ENCODE measurements at places on chromosomes 6 and 20. TPM values are rescaled to one million over a fixed set of nuclear protein-coding genes. Genes with fewer than 3 reads are reported as not detected.

Gene FRS3
- 2.6 TPM for total RNA-seq

Gene SPINT4
- total RNA-seq = not detected

Gene ARMH2
- total RNA-seq = not detected

Gene SPATS1
- total RNA-seq = 0.28 TPM

DNA sequence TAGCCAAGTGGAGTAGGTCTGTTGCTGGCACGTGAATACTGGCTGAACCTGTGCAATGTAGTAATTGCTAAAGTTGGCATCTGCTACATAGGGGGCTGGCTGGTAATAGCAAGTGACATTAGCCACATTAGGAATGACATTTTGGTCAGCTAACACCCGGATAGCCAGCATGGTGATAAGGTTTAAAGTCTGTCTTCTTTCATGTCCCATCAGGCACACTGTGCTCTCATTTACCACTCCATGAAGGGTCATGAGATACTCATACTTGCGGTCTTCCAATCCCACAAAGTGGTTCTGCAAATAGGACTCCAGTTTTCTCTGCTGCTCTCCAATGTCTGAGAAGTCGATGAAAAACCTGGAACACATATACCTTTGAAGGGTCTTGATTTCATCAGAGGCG is 2.8 kb downstream of the TENT5A start:
- H3K4me1 ChIP-seq = peaks cover 6% of the 10 kb centered on the region
- peak overlapping the region; percentile 98 for H3K27ac ChIP-seq
- no peaks in the 10 kb centered on the region for H3K36me3 ChIP-seq
- H3K27me3 ChIP-seq = no peaks in the 10 kb centered on the region
- peak overlapping the region; percentile 91 for H3K4me3 ChIP-seq
- no peak for DNase-seq

DNA sequence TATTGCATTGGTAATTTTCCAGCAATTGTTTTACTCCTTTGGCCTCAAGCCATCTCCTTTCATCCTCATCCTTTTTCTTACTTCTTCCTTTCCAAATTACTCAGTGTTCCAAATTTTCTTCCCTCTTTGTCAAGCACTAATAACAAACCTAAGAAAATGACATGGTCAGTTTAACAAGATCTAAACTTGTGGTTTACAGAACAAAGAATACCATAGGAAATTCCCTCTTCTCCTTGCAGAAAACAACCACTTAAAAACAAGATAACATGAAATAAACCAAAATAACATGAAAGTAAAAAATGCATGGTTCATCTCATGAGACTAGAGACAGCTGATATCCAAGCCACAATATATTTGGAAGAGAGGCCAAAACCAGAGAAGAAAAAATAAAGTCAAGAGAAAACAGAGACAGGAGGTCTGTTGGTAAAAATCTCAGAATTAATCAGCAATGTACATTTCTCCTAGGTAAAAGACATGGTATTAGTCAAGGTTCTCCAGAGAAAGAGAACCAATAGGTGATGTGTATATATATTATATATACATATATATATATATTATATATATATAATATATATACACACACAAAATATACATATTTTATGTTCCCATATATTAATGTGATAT is 51.0 kb upstream of the SENP6 start:
- no peaks in the 10 kb centered on the region for H3K27me3 ChIP-seq
- H3K27ac ChIP-seq = no peak overlapping the region
- H3K36me3 ChIP-seq = no peaks in the 10 kb centered on the region
- H3K4me3 ChIP-seq = no peak overlapping the region
- DNase-seq = no peak

GRCh38 chr6:10141746-10142443 is 273.0 kb downstream of the TFAP2A start:
- no peaks in the 10 kb centered on the region for H3K27me3 ChIP-seq
- no peak overlapping the region for H3K4me3 ChIP-seq
- DNase-seq = no peak
- no peaks in the 10 kb centered on the region for H3K36me3 ChIP-seq

GRCh38 chr6:89353118-89353556 is 615 bp upstream of the UBE2J1 start:
- H3K27me3 ChIP-seq = no peaks in the 10 kb centered on the region
- H3K27ac ChIP-seq = peak overlapping the region; percentile 93
- H3K4me3 ChIP-seq = peak overlapping the region; percentile 70
- H3K4me1 ChIP-seq = peaks cover 11% of the 10 kb centered on the region
- no peak for DNase-seq
- H3K36me3 ChIP-seq = no peaks in the 10 kb centered on the region

- H3K27me3 ChIP-seq = no peaks in the 10 kb centered on the region
- no peaks in the 10 kb centered on the region for H3K4me1 ChIP-seq
- no peak overlapping the region for H3K27ac ChIP-seq
- H3K36me3 ChIP-seq = no peaks in the 10 kb centered on the region
- DNase-seq = no peak
These were observed 48.5 kb downstream of the PYGB start for GRCh38 chr20:25296094-25297093.

DNA sequence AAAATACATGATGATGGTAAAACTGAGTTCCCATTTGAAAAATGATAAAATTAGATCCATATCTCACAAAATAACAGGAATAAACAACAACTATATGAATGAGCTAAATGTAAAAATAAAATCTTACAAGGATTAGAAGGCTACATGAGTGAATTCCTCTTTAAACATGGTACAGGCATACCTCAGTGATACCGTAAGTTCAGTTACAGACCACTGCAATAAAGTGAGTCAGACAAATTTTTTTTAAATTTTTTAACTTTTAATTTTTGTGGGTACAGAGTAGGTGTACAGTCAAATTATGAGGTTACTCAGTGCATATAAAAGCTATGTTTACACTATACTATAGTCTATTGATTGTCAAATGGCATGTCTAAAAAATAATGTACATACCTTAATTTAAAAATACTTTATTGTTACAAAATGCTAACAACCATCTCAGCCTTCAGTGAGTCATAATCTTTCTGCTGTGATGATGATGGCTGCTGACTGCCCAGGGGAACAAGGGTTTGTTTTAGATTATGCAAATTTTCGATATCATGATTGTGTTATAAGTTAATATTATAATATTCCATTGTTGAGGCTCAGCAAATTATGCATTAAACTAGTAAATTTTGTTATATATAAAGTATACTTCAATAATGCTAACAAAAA is 222.8 kb upstream of the RUNX2 start:
- no peak overlapping the region for H3K4me3 ChIP-seq
- no peaks in the 10 kb centered on the region for H3K27me3 ChIP-seq
- DNase-seq = no peak
- no peaks in the 10 kb centered on the region for H3K36me3 ChIP-seq

- H3K4me3 ChIP-seq = no peak overlapping the region
- no peaks in the 10 kb centered on the region for H3K27me3 ChIP-seq
- no peaks in the 10 kb centered on the region for H3K36me3 ChIP-seq
- H3K27ac ChIP-seq = no peak overlapping the region
These were observed 21.4 kb downstream of the CRYBG1 start for GRCh38 chr6:106381881-106382280.

DNA sequence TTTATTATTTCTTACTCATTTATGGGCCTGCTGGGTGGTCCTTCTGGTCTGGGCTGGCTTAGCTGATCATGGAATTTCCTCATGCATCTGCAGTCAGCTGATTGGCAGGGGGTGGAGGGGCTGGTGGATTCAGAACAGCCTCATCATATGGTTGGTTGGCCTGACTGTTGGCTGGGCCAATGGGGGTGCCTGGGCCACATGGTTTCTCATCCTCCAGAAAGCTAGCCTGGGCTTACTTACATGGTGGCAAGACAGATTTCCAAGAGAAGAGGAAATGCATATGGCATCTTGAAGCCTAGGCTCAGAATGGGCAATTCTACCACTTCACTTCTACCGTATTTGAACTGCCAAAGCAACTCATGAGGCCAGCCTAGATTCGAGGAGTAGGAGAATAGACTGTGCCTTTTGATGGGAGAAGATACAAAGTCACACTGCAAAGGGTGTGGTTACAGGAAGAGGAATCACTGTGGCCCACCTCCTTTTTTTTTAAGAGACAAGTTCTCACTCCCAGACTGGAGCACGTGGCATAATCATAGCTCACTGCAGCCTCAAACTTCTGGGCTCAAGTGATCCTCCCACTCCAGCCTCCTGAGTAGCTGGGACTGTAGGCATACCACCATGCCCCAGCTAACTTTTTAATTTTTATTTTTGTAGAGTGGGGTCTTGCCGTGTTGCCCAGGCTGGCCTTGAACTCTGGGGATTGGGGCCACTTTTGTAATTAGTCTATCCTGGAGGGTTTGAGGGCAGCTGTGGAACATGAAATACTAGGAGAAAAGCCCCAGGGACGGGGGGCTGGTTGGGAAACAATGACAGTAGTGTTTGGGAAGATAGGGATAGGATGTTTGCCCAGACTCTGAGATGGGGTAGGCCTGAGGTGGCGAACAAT is 47.6 kb upstream of the RNF24 start:
- no peaks in the 10 kb centered on the region for H3K36me3 ChIP-seq
- H3K4me1 ChIP-seq = peaks cover 2% of the 10 kb centered on the region
- no peak for DNase-seq
- H3K27me3 ChIP-seq = no peaks in the 10 kb centered on the region
- no peak overlapping the region for H3K27ac ChIP-seq

DNA sequence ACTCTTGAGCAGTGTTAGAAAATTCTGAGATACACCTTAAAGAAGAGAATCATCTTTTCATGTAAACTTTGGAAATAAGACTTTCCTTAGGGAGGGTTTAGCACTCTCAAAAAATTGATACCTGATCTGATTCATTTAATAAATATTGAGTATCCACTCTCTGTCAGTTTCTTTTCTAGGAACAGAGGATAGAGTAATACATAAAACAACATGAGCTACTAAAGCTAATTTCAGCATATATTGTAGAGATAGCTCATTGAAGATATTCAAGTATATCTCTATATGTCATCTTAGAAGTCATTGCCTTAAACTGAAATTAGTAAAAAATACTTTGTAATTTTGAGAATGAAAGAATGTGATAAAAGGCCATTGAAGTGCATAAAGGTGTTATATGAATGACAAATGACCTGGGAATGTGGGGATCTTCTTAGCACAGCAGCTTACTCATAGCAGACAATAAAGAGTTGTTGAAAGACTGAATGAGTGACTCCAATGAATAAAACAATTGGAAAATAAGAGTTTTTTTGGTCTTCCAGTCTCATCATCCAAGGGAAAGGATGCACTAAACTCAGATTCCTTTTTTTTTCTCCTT is 29.2 kb downstream of the RHAG start:
- no peaks in the 10 kb centered on the region for H3K4me1 ChIP-seq
- H3K27ac ChIP-seq = no peak overlapping the region
- no peak for DNase-seq
- H3K27me3 ChIP-seq = no peaks in the 10 kb centered on the region
- H3K4me3 ChIP-seq = no peak overlapping the region

Measured in ovary (tissue), 10 donors.